Fibroblast of the aortic adventitia (primary cell): ENCODE measurements at places on chromosomes 3 and 15. TPM values are rescaled to one million over a fixed set of nuclear protein-coding genes. Genes with fewer than 3 reads are reported as not detected.

The TUSC7 gene
- total RNA-seq: not detected in 2 replicates

The TMEM158 gene
- total RNA-seq: 4.5 and 19.3 TPM in 2 replicates

The HAPLN3 gene
- total RNA-seq: 2.8 and 14.6 TPM in 2 replicates

The GOLGA6L9 gene
- 1.2 and 6.3 TPM in 2 replicates for total RNA-seq

The UBXN7 gene
- total RNA-seq: 20.9 and 27.7 TPM in 2 replicates

The CCR1 gene
- total RNA-seq: 0.08 and 0.90 TPM in 2 replicates
